GM06990 (cell line): ENCODE measurements at places on chromosomes 1 and 21.

DNA sequence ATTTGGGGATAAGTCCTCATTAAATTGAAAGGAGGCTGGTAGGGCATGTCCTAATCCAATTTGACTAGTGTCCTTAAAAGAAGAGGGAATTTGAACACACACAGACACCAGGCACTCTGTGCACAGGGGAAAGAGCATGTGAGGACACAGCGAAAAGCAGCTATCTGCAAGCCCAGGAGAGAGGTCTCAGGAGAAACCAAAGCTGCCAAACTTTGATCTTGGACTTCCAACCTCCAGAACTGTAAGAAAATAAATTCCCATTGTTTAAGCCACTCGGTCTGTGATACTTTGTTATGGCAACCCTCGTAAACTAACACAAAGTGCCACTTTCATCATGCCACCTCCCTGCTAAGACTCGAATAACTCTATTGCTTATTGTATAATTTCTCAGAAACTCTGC, 13.8 kb downstream of the PLA2G4A start:
- no peak for DNase-seq

DNA sequence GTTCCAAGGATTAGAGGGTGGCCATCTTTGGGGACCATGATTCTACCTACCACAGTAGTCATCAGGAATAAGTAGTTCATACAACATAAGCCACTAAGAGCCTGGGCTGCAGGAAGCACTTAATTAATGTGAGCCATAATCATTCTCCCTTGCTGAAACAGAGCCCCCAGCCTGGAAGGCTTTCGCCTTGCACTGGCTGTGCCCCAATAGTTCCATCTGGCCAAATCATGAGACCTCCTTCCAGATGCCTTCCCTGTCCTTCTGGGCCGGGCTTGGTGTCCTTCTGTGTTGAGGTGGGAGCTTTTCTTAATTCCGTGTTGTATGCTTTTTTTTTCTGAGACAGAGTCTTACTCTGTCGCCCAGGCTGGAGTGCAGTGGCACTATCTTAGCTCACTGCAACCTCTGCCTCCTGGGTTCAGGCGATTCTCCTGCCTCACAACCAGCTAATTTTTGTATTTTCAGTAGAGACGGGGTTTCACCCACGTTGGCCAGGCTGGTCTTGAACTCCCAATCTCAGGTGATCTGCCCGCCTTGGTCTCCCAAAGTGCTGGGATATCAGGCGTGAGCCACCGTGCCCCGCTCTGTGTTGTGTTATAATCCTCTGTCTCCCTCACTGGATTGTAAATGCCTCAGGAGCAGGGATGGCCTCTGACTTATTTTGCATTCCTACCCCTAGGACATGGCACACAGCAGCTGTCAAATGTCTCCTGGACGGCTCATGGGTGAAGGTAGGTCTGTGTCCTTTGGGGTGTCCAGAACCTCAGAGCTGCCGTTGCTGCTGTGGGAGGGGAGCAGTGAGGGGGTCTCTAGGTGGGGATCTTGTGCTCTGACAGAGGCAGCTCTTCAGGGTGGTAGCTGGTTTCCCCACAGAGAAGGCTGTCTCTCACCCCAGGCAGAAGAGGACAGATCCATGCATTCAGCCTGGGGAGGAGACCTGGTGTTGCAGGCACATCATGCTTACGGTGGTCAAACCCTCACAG, 10.1 kb downstream of the GNG4 start:
- no peak for DNase-seq

- no peak for DNase-seq
Observed at GRCh38 chr1:42736152-42736551, 3.9 kb downstream of the CLDN19 start.

- no peak for DNase-seq
Observed at GRCh38 chr1:11700601-11701467, 9.3 kb downstream of the DRAXIN start.

DNA sequence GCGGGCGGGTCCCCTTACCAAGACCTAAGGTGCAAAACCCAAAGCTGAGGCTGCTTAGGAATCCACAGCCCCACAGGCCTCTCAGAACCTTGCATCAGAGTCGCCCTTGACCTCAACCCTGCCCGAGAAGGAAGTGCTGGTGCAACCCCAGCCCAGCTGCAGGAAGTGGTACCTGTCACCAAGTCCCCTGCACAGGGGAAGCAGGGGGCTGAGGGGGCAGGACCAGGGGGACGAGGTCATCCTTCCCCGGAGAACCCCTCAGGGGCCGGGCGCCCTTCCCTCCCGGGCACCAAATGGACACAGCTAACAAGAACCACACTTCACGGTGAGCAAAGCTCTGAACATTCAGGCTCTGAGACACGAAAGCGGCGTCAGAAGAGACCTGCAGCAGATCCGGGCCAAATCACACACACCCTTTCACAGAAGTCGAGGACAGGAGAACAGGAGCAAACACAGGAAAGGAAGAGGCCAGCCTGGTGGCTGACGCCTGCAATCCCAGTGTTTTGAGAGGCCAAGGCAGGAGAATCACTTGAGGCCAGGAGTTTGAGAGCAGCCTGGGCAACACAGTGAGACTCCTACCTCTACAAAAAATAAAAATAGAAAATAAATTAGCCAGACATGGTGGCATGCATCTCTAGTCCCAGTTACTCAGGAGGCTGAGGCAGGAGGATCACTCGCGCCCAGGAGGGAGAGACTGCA, 6.4 kb downstream of the ITGB2 start:
- DNase-seq: peak; percentile 52

GRCh38 chr1:15736038-15736891, at the start of gene SLC25A34:
SLC25A34 (plus strand) TSS chr1:15736258; CDS start chr1:15736486, 228 bp downstream.
- no peak for DNase-seq
